CD14-positive monocyte (primary cell): ENCODE measurements at places on chromosomes 11 and 22. TPM values are rescaled to one million over a fixed set of nuclear protein-coding genes. Genes with fewer than 3 reads are reported as not detected.
A peak's percentile ranks its signal among the peaks of the same experiment; 100 is the strongest.

DNA sequence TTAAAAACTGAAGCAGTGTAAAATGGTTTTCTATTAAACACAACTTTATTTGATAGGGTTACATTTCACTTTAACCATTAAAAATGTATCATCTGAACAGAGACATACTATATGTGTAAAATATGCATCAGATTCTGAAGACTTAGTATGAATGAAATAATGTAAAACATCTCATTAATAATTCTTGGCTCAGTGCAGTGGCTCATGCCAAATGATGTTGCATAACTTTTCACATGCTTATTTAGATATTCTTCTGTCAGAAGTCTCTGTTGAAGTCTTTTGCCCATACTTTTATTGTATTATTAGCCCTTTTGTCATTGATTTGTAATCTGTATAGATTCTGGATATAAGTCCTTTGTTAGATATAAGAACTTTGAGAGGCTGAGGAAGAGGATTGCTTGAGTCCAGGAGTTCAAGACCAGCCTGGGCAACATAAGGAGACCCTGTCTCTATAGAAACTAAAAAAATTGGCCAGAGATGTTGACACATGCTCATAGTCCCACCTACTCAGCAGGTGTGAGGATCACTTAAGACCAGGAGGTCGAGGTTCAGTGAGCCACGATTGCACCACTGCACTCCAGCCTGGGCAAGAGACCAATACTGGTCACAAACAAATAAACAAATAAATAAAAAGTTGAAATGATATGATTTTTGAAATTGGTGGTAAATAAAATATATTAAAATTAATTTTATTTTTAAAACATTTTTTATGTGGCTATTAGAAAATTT, 73.8 kb upstream of the PARVA start:
- DNase-seq = no peak
- H3K4me3 ChIP-seq = no peak overlapping the region
- H3K27me3 ChIP-seq = no peaks in the 10 kb centered on the region
- no peaks in the 10 kb centered on the region for H3K36me3 ChIP-seq
- no peak overlapping the region for H3K27ac ChIP-seq

GRCh38 chr11:115391598-115391997, 112.6 kb downstream of the CADM1 start:
- H3K27ac ChIP-seq = no peak overlapping the region
- H3K27me3 ChIP-seq = no peaks in the 10 kb centered on the region
- H3K4me1 ChIP-seq = no peaks in the 10 kb centered on the region
- no peak overlapping the region for H3K4me3 ChIP-seq
- DNase-seq = no peak

DNA sequence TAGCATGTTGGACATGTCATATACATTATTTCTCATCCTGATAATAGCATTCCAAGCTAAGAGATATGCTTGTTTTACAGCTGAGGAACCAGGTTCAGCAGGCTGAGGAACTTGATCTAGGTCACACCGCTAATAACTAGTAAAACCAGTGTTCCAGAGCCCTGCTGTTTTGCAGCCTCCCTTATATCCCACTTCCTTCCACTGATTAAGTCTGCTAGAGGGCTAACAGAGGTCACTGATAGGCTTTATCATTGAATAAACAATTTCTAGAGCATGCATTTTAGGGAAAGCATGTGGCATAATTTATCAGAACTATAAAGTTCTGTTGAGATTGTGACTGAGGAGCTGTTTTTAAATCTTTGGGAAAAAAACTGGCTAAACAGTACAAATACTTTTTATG, 54.0 kb downstream of the UVRAG start:
- H3K27ac ChIP-seq = peak overlapping the region; percentile 17
- DNase-seq = no peak
- peaks cover 10% of the 10 kb centered on the region for H3K36me3 ChIP-seq
- no peak overlapping the region for H3K4me3 ChIP-seq

DNA sequence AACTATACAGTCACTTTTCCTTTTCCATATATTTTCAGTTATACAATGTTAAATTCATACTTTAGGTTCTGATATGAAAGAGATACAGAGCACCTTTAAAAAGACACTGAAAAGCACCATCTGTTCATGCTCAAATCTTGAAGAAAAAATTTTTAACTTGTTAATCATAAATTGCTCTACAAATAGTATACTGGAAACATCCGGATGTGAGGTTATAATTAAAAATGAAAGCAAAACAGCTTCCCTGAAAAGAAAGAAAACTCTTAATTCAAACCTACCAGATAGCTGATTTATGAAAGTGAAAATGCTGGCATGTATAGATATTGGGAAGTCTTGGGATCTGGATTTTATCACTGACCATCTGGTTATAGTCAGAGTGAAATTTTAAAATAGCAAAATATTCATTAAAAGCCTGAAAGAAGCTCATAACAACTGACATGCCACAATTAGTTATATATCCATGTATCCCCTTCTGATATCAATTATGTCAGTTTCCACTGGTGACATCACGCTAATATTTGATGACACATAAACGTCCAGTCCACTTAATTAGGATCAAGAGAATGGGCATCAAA, 740.0 kb downstream of the DLG2 start:
- no peaks in the 10 kb centered on the region for H3K27me3 ChIP-seq
- no peak overlapping the region for H3K4me3 ChIP-seq
- no peak for DNase-seq
- H3K27ac ChIP-seq = no peak overlapping the region
- no peaks in the 10 kb centered on the region for H3K36me3 ChIP-seq

GRCh38 chr11:46345131-46345597, 2.1 kb upstream of the DGKZ start:
- H3K4me1 ChIP-seq = peaks cover 76% of the 10 kb centered on the region
- H3K36me3 ChIP-seq = peaks cover 11% of the 10 kb centered on the region
- peak overlapping the region; percentile 93 for H3K27ac ChIP-seq
- peak overlapping the region; percentile 92 for H3K4me3 ChIP-seq

GRCh38 chr11:32188785-32189184, 97.9 kb downstream of the RCN1 start:
- no peaks in the 10 kb centered on the region for H3K36me3 ChIP-seq
- no peak for DNase-seq
- H3K4me3 ChIP-seq = no peak overlapping the region
- no peaks in the 10 kb centered on the region for H3K4me1 ChIP-seq

GRCh38 chr22:34805771-34806170, 260.2 kb upstream of the ISX start:
- H3K27me3 ChIP-seq = no peaks in the 10 kb centered on the region
- no peak overlapping the region for H3K4me3 ChIP-seq
- H3K27ac ChIP-seq = no peak overlapping the region

GRCh38 chr22:23938328-23939016, 22.5 kb downstream of the GSTT2B start:
- DNase-seq = no peak
- no peaks in the 10 kb centered on the region for H3K36me3 ChIP-seq
- no peak overlapping the region for H3K27ac ChIP-seq

Gene HSCB
- 10.1 and 14.1 TPM in 2 replicates for polyA plus RNA-seq

Gene KRTAP5-5
- polyA plus RNA-seq = not detected in 2 replicates
